ENCODE measurements at places on chromosomes 1 and 21.

GRCh38 chr1:55725378-55725777 lies 510.2 kb upstream of the USP24 start:
- no peak for DNase-seq

GRCh38 chr1:56200896-56201295 lies 378.5 kb downstream of the PLPP3 start:
- DNase-seq = no peak

DNA sequence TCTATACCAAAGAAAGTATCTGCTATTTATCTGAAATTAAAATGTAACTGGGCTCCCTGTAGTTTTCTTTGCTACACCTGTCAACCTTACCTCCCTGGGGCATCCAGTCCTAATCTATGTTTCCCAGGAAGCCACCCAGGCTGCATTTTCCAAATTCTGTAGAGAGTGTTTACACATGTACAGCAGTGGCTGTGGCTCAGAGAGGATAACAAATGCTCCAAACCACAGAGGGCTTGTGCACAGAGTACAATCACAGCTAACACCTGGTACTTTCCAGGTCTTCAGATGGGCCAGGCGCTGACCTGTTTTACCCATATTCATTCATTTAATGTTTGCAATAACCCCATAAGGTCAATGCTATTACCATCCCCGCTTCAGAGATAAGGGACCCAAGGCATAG lies 146.5 kb upstream of the TNR start:
- DNase-seq = no peak

DNA sequence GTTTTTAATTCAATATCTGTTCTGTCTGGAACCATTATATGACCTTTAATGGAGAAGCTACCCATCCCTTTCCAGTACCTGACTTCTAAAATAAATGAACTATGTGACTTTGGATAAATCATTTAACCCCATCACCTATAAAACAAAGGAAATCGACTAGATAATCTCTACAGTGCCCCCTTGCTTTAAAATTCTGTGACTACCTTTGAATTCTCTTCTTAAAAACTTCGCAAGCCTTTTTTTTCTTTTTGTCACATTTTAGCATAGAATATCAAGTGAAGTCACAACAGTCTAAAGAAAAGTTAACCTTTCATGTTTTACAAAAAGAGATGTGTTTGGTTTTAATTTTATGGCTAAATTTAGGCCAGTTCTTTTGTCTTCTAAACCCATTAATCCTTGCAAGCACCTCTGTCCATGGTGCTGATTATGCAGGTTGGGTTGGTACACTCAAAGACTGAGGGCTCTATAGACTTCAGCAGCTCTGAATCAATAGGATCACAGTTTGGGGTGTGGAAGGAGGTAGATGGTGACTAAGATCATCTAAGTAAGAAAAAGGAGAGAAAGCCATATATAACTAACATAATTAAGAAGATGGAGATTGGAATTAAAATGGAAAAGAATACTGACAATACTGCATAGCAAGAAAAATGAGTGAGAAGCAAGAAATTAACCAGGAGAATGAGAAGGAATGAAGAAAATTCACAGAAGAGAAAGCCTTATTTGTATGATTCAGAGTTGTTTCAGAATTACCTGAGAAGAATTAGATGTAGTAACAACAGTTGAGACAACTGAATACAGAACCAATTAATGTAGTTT lies 59.2 kb downstream of the TBX15 start:
- DNase-seq = no peak

DNA sequence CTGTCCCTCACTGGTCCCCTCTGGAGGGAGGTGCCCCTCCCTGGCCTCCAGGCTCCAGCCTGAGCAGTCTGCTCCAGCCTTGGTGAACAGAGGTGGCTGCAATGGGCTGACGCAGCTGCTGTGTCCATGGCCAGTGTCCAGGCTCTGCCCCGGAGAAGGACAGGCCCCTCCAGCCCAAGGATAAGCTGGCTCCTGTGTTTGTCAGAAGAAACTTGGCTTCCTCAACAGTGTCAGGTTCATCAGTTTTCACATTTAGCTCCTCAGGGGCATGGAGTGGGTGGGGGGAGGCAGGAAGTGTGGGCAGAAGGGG lies 402.8 kb downstream of the MATN1 start:
- no peak for DNase-seq

DNA sequence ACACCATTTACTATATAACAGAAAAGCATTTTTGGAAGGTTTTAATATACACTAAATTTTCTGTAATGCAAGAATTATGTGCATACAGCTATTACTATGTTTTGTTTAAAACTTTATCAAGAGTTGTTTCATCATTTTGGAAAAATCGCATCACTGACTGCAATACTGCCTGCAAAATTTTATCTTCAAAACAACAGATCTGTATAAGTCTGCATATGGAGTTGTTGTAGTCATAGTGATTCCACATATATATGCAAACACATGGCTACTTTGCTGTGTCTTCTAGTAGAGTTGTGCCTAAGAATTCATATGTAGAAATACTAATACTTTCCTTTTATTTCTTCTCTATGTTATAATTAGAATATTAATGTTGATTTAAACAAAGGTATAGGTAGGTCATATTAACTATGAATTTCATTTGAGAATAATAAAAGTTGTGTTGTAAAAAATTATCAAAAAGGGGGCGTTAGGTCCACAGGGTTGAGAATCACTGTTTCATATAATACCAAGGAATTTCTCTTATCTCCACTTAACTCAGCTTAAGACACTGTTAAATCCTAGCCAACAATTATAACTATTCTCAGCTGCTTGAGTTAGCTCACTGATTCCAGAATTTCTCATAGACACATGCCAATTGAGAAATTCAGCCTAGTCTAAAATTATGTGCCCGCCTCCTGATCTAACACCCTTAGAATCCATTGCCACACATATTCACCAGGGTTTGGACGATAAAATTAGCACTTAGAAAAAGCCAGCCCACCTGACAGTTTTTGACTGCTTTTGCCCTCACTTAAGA lies 22.9 kb upstream of the LAMC1 start:
- no peak for DNase-seq

DNA sequence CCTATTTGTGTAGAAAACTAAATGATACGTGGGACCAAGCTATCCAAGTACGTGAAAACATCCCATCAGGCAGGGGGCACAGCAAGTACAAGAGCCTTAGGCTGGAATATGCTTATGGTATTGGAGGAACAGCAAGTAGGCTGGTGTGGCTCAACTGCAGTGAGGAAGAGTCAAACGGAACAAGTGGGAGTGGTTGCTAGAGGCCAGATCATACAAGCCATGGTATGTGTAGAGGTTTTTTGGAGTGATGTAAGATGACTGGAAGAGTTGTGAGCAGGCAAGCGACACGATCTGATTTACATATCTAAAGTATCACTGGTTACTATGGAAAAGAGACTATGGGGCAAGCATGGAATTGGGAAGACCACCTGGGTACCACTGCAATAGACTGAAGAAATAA lies 27.8 kb downstream of the ELK4 start:
- no peak for DNase-seq

DNA sequence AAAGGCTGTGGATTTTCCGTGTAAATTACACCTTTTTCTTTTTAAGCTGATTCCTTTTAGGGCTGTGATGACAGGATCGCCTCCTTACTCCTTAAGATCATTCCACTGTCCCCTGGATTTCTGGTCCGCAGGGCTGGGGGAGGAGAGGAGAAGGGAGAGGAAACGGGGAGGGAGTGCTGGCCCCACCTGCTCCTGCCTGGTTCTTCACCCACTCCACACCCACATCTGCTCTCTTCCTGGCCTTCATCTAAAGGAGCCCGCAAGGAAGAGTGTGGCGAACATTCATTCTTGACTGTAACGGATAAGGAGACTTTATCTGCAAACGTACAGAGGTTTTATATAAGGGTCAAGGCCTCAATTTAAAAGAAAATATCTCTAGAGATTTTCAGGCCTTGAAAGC lies 242.0 kb downstream of the RHOU start:
- no peak for DNase-seq

GRCh38 chr1:200896531-200897196 lies 2.0 kb downstream of the INAVA start:
- no peak for DNase-seq

GRCh38 chr1:211695135-211695816 lies 19.9 kb upstream of the NEK2 start:
- peak; percentile 11 for DNase-seq

DNA sequence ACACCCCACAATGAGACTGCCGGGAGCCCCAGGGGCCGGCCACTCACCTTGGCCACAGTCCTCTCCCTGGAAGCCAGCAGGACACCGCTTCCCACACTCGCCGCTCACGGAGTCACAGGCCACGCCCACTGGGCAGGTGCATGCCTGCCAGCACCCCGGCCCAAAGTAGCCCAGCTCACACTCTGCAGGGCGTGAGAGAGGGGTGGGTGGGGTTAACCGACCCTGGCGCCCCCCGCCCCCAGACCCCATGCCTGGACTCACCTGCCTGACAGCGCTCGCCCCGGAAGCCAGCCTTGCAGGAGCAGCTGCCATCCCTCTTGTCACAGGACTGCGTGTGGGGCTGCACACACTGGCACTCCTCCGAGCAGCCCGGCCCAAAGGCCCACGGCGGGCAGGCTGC lies 50.7 kb downstream of the ARHGEF16 start:
- no peak for DNase-seq

GRCh38 chr1:172070055-172070454 lies 228.8 kb downstream of the DNM3 start:
- DNase-seq = no peak

DNA sequence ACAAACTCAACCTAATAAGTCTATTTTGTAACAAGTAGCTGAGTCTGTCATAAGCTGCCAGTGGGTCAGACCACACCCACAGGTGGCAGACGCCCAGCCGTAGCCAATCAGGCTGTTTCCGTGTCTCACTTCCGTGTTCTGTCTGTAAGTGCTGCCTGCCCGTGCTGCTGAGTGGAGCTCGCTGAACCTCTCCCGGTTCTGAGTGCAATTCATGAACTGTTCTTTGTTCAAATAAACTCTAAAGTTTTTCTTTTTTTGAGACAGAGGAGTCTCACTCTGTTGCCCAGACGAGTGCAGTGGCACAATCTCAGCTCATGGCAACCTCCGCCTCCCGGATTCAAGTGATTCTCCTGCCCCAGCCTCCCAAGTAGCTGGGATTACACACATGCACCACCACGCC lies 25.1 kb downstream of the POFUT2 start:
- no peak for DNase-seq

All from CD4-positive, alpha-beta T cell treated with Interleukin-2 at 100 ng/mL for 4 hours (primary cell).